ENCODE measurements at places on chromosomes 5 and 9.

DNA sequence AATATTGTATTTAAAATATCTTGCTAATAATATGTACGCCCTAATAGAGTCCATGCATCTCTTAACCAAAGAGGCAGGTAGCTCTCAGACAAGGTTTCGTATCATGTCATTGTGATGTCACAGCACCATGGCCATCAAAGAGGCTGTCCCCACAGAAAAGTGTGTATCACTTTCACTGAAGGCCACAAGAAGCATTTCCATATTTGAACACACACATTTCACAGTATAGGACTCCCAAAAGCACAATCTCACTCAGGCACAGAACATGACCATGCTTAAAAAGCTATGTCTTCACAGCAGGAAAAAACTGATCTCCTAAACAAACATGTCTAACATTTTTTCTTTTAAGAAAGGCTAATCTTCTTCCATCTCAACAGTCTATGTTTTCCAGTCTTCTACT is 133.8 kb downstream of the DENND1A start:
- no peak for DNase-seq

DNA sequence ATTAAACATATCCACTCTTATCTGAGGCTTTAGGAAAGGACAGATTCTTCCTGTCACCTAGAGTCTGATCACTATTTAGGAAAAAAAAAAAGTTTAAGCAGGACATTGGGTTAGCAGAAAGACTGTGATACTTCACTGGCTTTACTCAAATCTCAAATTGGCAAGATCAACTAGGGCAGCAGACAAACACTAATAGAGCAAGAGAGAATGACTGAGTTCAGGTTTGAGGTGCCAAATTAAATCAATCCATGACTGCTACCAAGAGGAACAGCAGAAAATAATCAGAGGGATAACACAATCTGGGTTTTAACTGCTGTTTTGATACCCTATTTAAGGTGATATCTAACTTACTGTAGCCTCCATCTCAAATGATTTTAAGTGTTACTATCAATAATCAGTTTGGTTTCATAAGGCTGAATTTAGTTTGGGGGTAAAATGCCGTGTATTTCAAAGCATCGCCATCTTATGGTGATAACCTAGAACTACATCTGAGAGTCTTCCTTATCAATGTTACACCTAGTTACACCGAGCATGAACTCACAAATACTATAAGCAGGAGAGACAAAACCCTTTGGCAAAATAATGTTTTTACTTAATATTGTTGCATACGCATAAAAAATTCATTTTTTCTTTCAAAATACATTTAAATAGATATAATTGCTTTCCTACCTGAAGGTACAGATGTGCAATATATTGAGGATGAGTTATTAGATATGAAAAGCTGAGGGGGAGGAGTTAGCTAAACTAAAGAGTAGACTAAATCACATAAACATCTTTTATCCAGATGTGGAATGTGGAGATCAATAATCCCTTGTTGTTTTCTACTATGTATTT is 286.4 kb upstream of the CDH12 start:
- DNase-seq, result no peak

DNA sequence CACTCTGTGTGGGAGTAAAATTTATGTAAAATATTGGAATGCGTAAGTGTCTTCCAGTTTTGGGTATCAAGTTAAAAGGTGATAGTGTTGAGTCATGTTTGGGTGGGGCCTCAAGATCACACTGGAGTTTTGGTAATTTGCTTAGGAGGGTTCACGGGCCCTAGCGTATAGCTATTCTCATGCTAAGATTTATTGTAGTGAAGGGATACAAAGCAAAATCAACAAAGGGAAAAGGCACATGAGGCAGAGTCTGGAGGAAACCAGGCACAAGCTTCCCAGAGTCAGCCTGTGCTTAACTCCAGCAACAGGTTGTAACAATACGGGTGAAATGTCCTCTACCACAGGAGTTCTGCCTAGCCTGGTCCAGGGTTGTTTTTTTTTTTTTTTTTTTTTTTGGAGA is 20.2 kb downstream of the HSPA4 start:
- DNase-seq, result no peak

DNA sequence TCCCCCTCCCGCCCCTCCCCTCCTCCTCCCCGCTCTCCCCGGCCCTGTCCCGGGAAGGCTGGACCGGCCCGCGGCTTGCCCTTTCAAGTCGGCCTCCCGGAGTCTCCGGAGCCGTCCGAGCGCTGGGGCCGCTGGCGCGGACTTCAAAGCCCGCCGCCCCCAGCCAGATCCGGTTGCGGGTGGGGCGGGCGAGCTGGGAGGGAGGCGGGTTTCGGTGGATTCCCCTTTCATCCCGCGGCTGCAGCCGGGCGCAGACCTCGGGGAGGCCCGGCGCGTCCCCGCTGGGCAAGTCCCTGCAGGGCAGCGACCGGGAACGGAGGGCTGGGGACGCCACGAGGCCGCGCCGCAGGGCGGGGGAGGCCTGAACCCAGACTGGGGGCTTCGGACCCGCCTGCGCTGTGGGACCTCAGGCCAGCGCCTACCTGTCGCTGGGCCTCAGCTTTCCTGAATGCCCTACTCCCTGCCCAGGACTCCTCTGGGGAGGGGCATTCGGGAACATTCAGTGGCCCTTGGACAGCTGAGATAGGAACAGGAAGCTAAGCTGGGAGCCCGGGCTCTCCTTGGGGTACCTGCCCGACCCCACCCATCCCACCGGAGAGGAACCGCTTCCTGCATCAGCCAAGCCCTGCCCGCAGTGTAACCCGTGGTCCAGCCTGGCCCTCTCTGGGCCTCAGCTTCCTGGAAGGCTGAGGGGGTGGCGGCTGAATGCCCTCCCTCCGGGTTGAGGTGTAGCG is 23.4 kb downstream of the C9orf50 start:
- no peak for DNase-seq

GRCh38 chr5:79875230-79875629 is 115.8 kb downstream of the MTX3 start:
- no peak for DNase-seq

DNA sequence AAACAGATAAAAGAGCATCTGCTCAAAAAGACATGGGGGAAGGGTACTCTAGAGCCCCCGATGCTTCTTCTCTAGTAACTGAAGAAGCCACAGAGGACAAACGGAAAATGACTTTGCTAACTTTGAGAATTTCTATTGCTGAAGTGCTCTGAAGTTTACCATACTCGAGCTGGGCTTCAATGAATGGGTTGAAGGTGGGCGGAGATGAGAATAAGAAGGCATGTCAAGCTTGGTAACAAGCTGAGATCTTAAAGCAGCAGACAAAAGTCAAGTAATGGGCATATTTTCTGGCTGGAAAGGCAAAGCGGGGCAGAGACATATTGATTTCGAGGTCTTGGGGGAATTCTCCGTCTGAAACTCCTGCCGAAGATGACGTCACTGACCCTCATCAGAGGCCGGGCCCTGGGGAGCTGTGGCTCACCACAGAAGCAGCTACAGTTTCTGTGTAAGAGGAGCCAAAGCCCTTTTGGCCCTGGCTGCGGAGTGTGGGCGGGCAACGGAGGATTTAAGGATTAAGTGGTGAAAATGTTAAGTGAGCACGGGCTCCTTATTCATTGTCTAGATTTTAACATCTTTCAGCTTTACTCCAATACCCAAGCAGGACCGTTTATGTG is 115.8 kb upstream of the SLIT3 start:
- DNase-seq, result no peak

- DNase-seq, result no peak
Measured at GRCh38 chr9:97735070-97735600, 38.0 kb upstream of the XPA start.

- no peak for DNase-seq
Measured at GRCh38 chr9:83382421-83382820, 155.8 kb downstream of the FRMD3 start.

All from activated CD8-positive, alpha-beta memory T cell treated with anti-CD3 and anti-CD28 coated beads for 1 hour (primary cell).